ENCODE measurements at places on chromosomes 3 and 15.

GRCh38 chr3:42037318-42037945, 53.7 kb upstream of the TRAK1 start:
- no peak for DNase-seq

DNA sequence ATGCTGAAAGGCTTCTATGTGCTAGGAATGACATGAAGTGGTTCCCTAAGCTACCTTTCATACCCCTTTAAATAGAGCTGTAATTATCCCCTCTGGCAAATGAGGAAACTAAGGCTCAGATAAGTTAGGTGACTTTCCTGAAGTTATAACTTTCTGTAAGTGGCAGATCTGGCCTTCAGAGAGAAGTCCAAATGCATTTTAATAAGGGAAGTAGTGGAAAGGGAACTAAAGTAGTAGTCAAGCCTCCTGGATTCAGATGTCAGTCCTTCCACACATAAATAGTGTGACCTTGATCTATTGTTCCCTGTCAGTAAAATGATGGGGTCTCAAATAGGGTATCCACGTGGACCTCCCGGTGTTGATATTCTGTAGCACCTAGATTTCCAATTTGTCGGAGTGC, 277.7 kb downstream of the EDEM1 start:
- DNase-seq, result no peak

- DNase-seq, result no peak
Measured at GRCh38 chr15:86556396-86557017, 476.8 kb downstream of the AGBL1 start.

- DNase-seq, result no peak
Measured at GRCh38 chr3:173744479-173744878, 346.9 kb downstream of the NLGN1 start.

DNA sequence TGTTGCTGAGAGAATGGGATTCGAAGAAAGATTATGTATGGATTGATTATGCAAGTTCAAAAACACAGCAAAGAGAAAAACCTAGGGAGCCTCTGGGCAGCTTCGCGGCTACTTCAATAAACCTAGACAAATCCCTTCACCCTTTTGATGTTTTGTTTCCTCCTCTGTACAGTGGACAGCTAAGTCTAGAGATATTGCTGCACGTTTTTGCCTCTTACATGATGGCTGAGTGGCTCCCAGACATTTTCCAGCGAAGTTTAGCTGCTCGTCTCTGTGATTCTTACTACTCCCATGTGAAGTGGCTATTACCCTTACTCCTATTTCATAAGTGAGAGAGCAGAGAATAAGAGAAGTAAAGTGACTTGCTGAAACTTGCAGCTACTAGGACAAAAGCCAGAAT, 695.0 kb upstream of the GRM7 start:
- DNase-seq, result no peak

DNA sequence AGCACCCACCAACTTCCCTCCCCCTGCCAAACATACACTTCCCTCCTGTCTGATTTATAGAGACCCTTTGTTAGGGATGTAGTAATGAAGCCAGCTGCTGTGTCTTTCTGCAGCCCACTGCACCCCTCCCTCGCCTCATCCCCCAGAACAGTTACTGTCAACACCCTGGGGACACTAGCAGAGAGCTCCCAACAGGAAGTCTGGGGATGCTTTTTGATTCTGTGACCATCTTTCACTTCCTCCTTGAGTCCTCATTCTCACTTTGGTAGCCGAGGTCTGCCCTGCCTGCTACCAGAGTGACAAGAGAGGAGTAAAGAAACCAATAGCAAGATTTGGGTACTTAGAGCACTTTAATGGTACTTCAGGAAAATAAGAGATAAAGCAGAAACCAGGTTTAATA, 201.6 kb downstream of the SATB1 start:
- DNase-seq, result no peak

GRCh38 chr15:26091184-26091583, 228.1 kb upstream of the ATP10A start:
- no peak for DNase-seq

DNA sequence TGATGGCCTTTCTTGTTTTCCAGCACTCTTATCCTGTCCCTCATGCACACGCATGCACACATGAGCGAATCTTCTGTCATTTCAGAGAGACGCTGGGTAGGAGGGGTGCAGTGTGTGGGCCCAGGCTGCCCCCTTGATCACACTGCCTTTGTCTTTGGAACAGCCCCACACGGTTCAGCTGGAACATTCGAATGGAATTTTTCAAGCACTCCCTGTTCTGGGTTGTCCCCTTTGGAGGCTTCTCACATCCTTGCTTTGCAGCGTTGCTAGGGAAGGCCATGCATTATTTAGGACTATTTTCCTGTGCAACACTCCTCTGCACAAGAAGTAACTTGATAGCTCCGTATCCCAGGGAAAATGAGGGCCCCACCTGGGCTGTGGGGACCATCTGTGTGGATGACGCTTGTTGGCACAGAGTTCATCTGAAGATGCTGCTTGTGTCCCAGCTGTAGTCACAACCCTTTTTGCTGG, 78.4 kb downstream of the SPSB4 start:
- peak; percentile 89 for DNase-seq

- DNase-seq, result no peak
Measured at GRCh38 chr3:45011756-45012508, 14.2 kb upstream of the CLEC3B start.

GRCh38 chr3:69326855-69327300, 59.0 kb downstream of the FRMD4B start:
- DNase-seq, result no peak

DNA sequence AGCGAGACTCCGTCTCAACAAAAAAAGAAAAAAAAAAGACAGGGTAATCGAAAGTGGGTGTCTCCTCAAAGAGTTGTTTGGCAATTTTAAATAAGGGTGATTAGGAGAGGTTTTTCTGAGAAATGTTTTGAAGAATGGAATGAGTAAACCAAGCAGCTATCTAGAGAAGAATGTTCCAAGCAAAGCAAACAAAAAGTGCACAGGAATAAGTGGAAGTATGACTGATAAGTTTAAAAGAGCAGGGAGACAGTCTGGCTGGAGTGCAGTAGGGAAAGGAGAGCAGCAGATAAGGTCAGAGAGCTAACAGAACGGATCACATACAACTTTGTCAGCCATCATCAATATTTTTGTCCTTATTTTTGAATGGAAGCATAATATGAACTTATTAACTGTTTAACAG, 853.5 kb downstream of the TUSC7 start:
- DNase-seq, result no peak

- DNase-seq, result no peak
Measured at GRCh38 chr3:55269636-55270035, 217.5 kb downstream of the WNT5A start.

DNA sequence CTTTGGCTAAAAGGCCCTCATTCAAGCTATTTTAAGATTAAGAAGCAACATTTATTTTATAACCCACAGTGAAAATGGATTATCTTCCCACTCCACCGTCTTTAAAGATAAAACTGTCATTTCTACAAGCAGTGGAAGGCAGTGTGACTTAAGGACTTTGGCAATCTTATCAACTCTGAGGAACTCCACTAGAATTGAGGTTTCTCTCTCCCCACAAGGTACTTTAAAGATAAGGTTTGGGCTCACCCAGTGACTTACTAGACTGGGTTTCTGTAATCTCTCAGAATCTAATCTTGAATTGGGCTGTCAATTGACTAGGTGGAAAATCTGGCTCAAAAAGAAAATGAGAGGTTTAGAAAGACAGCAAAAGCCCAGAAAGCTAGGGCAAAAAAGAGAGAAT, 21.7 kb downstream of the ZNF385D start:
- no peak for DNase-seq

- no peak for DNase-seq
Measured at GRCh38 chr15:84962955-84963354, 18.7 kb upstream of the PDE8A start.

GRCh38 chr3:183991403-183991802, 26.3 kb downstream of the ABCC5 start:
- DNase-seq, result no peak

- DNase-seq, result no peak
Measured at GRCh38 chr3:136898954-136899353, 36.9 kb downstream of the NCK1 start.

DNA sequence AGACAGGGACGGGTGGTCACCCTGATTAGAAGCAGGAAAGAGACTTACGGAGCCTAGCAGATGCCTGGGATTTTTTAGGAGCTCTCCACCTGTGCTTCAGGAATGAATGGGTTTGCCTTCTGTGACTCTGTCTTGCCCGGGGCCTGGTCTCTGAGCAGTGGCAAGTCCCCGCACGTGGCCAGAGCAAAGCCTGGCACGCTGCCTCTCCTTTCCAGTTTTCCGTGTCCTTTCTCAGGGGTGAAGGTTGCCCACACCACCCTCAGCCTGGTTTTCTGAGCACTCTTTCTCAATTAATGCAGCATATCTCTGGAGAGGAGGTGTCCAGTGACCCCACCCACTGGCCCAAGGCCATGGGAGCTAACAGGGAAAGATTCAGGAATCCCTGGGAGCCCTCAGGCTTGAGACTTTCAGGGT, 14.5 kb upstream of the CHST14 start:
- DNase-seq, result no peak

- DNase-seq, result no peak
Measured at GRCh38 chr3:86147119-86147518, 843.8 kb downstream of the VGLL3 start.

GRCh38 chr3:27224197-27224596, 145.0 kb downstream of the NEK10 start:
- no peak for DNase-seq

- DNase-seq, result peak; percentile 3
Measured at GRCh38 chr3:52721002-52721729, 15.3 kb downstream of the SPCS1 start.

DNA sequence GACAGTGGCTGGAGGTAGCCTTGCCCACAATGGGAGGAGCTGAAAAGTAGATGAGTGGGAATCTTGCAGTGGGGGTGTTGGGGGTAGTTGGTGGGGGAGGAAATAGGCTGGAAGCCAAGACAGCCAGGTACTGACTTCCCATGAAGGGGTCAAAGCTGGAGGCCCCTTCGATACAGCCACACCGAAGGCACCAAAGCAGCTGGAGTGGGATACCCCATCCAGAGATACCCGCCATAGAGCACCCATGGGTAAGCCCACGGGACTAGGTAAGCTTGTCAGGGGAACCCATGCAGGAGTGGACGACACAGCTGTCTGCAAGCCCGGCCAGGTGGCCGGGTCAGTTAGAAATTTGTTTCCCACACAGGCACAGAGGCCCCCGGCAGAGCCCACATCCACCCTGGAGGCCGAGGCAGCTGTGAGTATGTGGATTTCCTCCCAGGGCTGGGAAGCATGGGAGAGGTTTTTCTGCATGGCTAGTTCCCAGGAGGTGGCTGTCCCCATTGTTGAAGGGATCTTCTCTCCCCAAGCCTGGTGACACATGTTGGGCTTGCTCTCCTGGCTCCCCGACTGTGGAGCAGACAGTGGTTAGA, 28.6 kb downstream of the PRR23E start:
- no peak for DNase-seq

GRCh38 chr3:141763088-141763750, at the start of gene GRK7:
Gene GRK7, plus strand, starts transcription at chr3:141763408. Its CDS starts 14,877 bp downstream, at chr3:141778285.
- DNase-seq, result no peak

DNA sequence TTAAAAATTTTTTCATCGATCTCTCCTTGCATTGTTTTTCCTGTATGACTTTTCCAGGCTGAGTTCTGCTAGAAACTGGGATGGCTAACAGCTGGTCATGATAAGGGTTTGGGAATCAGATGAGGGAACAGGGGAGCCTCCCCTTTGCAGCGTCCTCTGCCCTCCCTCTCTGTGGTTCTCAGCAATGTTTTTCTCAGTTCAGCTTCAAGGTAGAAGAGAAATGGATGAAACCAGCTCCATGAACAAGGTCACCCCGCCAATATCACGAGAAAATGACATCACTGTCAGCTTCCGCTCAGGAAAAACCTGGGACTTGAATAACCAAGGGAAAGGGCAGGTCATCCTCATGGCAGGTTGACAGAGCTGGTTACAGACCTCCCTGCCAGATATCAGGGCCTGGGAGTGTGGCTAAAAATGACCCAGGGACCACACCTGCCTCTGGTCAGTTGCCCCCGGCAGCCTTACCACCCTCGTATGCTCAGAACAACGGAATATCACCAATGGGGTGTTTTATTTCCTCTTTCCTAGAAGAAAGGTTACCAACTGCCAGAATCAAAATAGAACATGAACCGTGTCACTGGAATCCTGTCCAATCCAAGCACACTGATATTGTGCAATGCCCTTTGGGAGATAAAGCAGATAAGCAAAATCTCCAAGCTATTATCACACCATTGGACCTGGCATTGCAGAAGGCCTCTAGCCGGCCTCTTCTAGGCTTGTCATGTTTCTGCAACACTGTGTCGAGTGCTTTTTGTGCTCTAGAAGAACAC, 26.1 kb downstream of the LSM3 start:
- no peak for DNase-seq

DNA sequence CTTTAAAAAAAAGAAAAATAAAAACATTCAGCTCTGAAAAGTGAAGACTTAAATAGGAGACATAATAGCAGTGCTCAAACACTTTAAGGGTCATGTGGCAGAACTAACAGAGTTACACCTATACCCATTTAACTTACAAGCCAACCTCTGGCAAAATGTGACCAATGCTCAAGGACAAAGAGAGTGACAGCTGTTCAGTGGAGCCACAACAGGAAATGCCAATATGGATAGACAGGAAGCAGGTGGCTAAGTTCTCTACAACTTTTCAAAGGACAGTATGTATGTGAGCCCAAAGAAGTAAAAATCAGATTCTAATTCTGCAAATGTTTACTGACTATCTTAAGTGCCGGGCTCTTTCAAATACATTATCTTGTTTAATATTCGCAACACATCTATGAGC, 3.4 kb downstream of the TMCC1 start:
- no peak for DNase-seq

GRCh38 chr3:105691633-105692032, 177.2 kb downstream of the CBLB start:
- no peak for DNase-seq

DNA sequence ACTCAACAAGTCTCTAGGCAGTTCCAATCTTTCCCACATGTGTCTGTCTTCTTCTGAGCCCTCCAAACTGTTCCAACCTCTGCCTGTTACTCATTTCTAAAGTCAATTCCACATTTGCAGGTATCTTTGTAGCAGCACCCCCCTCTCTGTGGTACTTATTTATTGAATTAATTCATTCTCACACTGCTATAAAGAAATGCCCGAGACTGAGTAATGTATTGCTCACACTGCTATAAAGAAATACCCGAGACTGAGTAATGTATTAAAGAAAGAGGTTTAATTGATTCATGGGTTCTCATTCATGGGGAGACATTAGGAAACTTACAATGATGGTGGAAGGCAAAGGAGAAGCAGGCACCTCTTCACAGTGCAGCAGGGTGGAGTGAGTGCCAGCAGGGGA, 1413.8 kb downstream of the SI start:
- DNase-seq, result no peak

- DNase-seq, result no peak
Measured at GRCh38 chr3:15361494-15362214, 29.3 kb upstream of the SH3BP5 start.

- DNase-seq, result no peak
Measured at GRCh38 chr3:26345613-26346012, 277.0 kb upstream of the LRRC3B start.

DNA sequence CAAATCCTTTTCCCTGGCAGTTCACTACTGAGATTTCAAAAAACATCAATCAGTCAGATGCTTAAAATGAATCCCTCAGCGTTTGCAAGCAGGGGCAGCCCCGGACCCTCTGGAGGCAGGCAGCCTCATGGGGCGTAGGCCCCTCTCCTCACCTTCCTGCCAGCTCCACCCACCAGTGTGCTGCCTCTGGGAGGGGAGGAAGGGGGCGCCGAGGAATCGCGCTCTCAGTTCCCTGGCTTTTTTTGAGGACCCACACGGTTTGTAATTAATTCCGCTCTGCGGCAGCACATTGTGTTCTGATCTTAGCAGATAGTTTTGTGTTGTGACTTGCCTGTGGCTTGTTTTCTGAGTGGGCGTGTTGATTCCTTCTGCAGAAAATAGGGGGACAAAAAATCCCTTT, 159.9 kb downstream of the KLF13 start:
- DNase-seq, result no peak

- no peak for DNase-seq
Measured at GRCh38 chr3:48811524-48811923, 36.1 kb downstream of the PRKAR2A start.

Data from NCI-H1694 treated with DMSO at 0.1 percent for 48 hours (cell line).